ENCODE measurements at places on chromosomes 11 and 22. TPM values are rescaled to one million over a fixed set of nuclear protein-coding genes. Genes with fewer than 3 reads are reported as not detected.

- no peak for DNase-seq
Measured at GRCh38 chr11:69123593-69124545, 31.9 kb upstream of the SMIM38 start.

DNA sequence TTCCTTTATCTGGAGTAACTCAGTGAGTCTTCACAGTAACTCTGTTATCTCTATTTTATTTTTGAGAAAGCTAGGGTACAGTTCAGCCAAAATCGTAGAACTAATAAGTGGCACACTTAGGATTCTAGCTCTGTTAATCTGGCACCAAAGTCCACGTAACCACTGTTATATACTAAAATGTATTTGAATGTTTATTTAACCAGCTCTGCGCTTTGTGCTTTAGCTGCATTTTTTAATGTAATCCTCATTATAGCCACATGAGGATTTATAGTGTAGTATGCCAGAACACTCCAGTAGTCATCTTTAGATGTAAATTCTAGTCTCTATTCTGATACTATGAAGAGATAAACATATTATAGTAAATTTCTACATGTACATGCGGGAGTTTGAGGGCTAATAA is 36.8 kb downstream of the YAP1 start:
- DNase-seq: no peak

GRCh38 chr11:64008283-64008913 is 22.2 kb downstream of the OTUB1 start:
- DNase-seq: no peak

- DNase-seq: no peak
Measured at GRCh38 chr11:78685156-78685555, 110.5 kb upstream of the NARS2 start.

DNA sequence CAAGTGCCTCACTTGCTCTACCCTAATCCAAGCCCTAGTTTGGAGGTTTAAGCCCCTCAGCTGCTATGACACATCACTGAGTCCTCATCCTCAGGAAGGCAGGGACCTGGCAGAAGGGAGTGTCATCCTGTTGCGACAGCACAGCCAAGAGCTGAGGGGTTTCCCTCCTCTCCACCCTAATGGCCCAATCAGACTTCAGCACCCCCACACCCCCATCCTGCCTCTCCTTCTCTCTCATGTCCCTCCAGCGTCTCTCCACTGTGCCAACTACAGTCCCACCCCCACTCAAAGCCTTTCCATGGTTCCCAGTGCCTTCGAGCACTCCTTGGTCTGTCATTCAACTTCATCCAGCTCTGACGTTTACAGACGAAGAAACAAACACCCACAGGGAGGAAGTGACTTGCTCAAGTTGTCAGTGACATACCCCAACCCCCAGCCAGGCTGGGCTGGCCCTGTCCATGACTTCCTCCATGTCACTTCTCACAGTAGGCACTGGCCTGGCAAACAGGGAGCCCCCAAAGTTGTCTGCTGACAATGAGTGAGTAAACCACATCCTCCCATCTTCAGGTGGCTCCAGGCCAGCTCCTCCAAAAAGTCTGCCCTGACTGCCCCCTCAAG is 15.6 kb downstream of the ARAP1 start:
- DNase-seq: peak; percentile 99

DNA sequence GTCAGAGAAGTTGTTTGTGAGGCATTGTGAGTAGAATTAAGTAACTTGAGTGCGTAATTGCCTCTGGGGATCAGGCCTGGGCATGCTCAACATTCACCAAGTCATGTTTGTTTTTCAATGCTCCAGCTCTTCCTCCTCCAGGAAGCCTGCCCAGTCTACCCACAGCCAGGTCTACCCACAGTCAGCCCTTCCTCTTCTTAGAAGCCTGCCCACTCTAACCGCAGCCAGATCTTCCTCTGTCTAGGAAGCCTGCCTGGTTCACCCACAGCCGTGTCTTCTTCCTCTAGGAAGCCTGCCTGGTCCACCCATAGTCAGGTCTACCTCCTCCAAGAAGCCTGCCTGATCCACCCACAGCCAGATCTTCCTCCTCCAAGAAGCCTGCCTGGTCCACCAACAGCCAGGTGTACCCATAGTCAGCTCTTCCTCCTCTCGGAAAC is 25.0 kb downstream of the LRP5 start:
- peak; percentile 25 for DNase-seq

DNA sequence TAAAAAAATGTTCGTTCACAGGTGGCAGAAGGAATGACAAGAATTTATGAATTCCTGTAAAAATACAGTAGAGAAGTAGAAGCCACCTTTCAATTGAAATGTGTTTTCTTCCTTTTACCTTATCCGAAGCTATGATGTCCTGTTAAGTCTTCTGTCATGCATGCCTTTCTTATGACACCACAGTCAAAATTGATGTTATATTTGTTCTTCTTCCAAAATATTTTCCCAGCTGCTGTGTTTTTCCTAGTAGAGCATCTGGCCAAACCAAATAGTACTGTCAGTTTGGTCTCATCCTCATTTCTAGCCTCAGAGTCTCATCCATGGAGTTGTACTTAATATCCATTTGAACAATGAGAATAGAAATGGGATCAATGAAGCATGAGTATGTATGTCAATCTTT is 206.1 kb downstream of the PGR start:
- DNase-seq: no peak

DNA sequence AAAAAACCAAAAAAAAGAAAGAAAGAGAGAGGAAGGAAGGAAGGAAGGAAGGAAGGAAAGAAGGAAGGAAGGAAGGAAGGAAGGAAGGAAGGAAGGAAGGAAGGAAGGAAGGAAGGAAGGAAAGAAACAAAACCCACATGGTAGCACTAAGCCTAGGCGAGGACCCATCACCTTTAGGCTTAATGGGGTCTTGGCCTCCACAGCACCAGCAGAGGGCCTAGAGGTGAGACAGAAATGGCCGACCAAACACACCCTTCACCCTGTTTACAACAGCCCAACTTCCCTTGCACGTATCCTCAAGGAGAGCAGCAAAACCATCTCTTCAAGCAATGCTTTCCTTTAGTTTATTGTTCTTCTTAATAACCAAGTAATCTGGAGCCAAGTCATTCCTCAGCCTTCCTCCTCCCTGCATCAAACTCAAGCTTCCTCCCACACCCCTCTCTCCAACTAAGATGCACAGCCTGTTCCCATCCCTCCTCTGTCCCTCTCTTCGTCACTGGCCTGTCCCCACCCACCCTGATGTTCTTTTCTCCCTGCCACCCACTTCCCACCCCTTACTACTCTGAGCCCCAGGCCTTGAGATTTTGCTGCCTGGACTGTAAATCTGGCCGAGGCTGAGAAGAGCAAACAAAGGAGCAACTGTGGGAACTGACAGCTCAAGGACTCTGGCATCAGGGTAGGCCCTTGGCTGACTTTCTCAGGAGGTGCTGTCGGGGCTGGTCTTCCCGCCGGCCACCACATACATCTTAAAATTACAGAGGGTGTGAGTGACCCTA is 26.0 kb downstream of the POU2AF1 start:
- no peak for DNase-seq

DNA sequence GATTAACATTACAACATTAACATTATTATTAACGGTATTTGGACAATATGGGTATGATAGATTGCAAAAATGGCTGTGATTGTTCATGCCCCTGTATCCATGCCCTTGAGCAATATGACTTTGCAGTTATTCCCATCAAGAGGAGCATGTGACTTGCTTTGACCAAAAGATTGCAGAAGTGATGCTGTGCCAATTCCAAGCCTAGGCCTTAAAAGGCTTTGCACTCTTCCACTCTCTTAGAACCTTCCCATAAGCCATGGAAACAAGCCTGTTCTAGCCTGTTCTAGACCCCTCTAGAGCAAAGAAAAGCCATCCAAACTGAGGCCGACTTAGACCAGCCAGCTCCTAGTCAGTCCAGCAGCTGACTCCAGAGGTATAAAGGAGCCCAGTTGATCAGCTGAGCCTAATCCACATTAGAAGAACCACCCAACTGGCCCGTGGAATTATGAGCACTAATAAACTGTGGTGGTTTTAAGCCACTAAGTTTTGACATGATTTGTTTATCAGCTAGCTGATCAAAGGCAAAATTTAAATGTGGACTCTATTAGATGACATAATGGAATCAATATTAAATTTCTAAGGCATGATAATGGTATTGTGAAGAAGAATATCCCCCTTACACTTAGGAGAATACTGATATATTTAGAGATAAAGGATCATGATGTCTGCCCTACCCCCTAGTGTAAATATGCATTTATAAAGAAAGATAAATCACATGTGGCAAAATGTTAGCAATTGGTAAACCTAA is 28.6 kb downstream of the RAB30 start:
- no peak for DNase-seq

- no peak for DNase-seq
Measured at GRCh38 chr11:116693593-116694348, 79.0 kb downstream of the BUD13 start.

GRCh38 chr11:120510406-120511115 is 987 bp upstream of the GRIK4 start:
- no peak for DNase-seq

The TMPRSS5 gene
- 0.80 TPM for polyA plus RNA-seq

The IFITM2 gene
- 625 TPM for polyA plus RNA-seq
